Urinary bladder (tissue), 4 donors: ENCODE measurements at places on chromosomes 13 and 19. TPM values are rescaled to one million over a fixed set of nuclear protein-coding genes. Genes with fewer than 3 reads are reported as not detected.

GRCh38 chr19:45153339-45154063 lies 7.3 kb downstream of the NKPD1 start:
- no peak for DNase-seq

DNA sequence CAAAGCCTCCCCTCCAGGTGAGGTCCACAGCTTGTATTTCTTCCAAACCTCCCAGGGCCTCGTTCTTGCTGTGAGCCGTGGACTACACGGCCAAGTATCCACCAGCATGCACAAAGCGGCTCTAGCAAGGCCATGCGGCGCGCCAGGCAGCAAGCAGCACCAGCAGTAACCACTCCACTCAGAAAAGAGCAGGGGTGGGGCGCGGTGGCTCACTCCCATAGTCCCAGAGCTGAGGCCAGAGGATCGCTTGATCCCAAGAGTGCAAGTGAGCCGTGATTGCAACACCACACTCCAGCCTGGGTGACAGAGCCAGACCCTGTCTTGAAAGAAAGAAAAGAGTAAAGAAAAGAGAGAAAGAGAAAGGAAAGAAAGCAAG lies 4.7 kb downstream of the CCDC8 start:
- DNase-seq: no peak

- no peak for DNase-seq
Observed at GRCh38 chr13:113083402-113084061, 22.1 kb upstream of the F7 start.

- DNase-seq: no peak
Observed at GRCh38 chr19:19540715-19541515, 2.9 kb downstream of the CILP2 start.

DNA sequence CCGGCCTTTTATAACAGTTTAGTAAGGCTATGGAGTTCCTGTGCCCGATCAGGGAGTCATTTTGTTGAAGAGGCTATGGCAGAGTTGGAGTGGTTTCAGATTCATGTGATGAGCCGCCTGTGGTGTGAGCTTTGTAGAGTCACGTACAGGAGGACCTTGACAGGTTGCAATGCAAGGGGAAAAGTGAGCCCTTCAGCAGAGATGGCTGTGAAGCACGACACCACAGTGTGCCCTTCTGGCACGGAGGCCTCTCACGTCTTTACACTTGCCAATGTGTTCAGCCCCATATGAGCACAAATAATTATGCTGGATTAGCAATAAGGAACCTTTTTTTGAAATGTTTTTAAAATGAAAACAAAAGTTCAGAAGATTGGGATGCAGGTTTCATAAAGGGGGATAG lies 499.8 kb downstream of the LIG4 start:
- no peak for DNase-seq

GRCh38 chr19:17266975-17267788 lies at the start of gene BABAM1:
Gene BABAM1, plus strand, starts transcription at chr19:17267443. Its CDS starts 1,364 bp downstream, at chr19:17268807.
- DNase-seq: peak; percentile 99

DNA sequence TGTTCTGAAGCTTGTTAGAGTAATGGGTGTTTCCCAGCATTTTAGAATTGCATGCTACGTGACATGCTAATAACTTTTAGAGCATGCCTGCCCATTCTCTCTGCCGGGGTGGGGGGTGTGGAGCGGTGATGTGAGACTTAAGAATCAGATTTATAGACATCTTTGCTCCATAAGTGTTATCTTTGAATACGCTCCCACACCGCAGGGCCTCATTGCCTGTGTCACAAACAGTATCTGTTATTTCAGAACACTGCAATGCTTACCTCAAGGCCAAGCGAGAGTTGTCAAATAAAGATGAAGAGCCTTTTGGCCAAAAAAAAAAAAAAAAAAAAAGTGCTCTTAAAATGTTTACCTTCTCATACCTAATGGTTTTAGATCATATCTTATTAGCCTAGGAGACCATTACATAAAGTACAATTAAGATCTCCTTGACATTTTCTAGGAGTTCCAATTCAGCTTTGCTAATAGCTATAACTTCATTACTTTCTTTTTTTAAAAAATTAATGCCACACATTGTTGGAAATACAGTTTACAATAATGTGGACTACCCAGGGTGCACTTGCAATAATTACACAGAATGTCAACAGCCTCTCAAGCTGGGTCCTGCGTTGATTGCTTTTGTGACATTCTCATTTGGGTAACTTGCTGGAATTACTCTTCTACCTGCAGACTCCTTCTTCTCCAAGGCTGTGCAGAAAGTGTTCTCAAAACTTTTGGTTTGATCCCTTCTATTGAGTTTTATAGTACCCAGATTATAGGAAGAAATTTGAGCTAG lies 525.3 kb downstream of the KLF12 start:
- DNase-seq: no peak

DNA sequence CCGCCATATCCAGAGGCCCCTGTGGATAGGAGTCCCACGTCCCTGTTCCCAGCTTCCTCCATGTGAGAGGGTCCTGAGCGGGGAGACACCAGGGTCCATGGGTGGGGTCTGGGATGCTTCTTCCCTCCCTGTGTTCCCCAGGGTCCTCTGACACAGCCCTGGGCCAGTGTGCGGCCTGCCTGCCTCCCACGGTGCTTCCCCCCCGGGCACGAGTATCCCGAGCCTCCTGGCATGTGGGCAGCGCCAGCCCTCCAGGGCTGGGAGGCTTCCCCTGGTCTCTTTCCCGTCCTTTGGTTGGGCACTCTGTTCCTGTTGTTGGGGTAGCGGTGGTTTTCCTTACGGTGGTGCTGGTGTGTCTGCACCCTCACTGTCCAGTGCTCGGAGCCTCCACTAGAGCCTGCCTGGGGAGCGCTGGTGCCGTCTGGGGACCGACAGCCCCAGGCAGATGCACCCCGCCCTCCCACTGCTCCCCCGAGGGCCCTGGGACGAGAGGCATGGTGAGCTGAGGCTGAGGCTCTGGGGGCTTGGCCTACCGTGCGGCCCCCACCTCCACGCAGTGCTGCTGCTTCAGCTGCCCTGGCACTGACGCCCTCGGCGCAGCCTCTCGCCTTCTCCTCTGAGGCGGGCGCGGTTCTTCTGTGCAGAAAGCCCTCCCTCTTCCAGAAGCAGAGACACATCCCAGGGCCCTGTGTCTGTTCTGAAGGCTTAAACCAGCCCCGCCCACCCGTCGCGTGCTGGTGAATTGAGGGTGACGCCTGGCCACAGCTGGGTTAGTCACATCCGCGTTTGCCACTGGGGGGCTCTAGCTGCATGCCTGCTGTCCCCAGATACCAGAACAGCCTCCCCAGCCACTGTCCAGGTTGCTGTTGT lies 27.9 kb downstream of the PLEKHJ1 start:
- no peak for DNase-seq

DNA sequence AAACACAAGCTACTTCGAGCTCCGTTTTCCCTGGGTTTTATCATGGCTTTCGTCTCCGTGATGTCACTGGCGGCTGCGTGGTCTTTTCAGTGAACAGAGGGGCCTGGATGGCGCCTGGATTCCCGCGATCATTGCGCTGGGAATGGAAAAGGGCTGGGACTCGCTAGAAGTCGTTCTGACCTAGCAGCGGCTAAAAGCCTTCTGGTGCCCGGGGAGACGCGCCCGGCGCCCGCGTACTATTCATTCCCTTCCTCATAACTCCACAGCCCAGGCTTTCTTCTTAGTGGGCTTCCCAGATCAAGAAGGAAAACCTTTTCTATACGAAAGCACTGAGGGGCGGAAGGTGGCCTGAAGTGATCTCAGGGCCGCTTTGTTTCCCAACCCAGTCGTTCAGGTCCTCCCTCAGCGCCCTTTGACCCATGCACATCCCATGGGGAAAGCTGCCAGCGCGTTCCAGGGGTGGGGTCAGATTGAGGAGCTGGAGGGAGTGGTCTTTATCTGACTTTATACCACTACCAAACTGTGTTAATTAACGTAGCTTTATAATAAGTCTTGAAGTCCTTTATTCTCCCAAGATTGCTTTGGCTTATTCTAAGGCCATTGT lies 96.6 kb downstream of the ELF1 start:
- DNase-seq: no peak

- no peak for DNase-seq
Observed at GRCh38 chr13:78437781-78438180, 165.6 kb downstream of the POU4F1 start.

The ATP4A gene
- not detected for total RNA-seq

The TBXA2R gene
- 1.4 TPM for total RNA-seq

- no peak for DNase-seq
Observed at GRCh38 chr19:46385636-46386035, 27.7 kb downstream of the CCDC8 start.

- DNase-seq: no peak
Observed at GRCh38 chr19:3782903-3783302, 3.3 kb downstream of the MATK start.

- DNase-seq: no peak
Observed at GRCh38 chr19:4359627-4360000, 16.3 kb downstream of the MPND start.

- DNase-seq: no peak
Observed at GRCh38 chr13:42544246-42544926, 29.6 kb upstream of the TNFSF11 start.

The GRK1 gene
- total RNA-seq: 0.05 TPM

The CALR3 gene
- total RNA-seq: not detected

DNA sequence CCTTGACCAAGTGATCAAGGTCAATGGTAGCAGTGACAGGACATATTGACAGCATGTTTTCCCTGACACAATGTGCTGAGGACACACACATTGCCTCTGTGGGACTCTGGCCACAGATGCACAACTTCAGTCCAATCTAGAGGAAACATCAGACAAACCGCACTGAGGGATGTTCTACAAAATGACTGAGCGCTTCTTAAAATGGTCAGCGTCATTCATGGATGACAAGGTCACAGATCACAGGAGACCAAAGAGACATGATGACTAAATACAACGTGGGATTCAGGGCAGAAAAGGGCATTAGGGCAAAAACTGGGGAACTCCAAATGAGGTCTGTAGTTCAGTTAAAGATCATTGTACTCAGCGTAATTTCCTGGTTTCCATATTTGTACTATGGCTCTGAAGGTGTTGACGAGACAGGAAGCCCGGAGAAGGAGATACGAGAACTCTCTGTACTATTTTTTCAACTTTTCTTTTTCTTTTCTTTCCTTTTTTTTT lies 20.6 kb downstream of the PBX4 start:
- DNase-seq: no peak

The IGSF23 gene
- not detected for total RNA-seq

The KIR2DL3 gene
- total RNA-seq: not detected

DNA sequence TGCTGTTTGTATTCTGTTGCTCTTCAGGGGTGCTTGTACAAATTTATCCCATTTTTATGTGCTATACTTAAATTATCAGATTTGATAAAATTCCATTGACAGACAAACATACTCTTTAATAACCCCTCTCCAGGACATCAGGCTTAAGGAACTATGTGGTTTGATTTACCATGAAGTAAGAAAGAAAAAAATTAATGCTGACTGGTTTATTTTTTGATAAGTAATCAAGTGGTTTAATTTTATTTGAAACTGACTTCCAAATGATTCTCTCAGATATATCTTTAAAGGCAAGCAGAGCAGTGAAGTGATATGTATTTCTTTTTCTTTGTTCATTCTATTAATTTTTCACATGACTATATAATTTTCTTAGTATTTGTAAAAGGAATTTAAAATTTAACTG lies 1168.1 kb downstream of the OLFM4 start:
- no peak for DNase-seq

The PLEKHF1 gene
- total RNA-seq: 13.4 TPM

- DNase-seq: no peak
Observed at GRCh38 chr13:100125946-100126345, 37.1 kb downstream of the PCCA start.

The ZNF555 gene
- total RNA-seq: 14.8 TPM

DNA sequence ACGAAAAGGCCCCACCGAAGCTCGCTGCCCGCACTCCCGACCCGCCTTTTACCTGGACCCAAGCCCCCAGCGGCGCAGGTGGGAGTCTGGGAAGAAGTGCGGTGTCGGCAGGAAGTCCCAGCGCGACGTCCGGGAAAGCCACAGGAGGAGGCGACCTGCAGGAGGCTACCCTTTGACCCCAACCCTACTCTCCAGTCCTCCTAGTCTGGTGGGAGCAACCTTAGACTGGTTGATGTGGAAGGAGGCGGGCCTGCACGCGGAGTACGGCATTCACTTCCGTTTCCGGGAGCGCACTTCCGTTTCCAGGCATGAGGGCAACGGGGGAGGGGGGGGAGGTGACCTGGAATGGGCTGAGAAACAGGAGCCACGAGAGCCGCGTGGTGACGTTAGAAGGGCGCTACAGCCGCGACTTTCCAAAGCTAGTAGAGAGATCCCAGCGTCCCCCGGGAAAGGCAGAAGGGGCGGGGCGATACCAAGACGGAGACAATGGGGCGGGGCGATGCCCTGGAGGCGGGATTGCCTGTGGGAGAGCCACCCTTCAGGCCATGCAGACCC lies 28.5 kb downstream of the ZNF266 start:
- DNase-seq: peak; percentile 63

DNA sequence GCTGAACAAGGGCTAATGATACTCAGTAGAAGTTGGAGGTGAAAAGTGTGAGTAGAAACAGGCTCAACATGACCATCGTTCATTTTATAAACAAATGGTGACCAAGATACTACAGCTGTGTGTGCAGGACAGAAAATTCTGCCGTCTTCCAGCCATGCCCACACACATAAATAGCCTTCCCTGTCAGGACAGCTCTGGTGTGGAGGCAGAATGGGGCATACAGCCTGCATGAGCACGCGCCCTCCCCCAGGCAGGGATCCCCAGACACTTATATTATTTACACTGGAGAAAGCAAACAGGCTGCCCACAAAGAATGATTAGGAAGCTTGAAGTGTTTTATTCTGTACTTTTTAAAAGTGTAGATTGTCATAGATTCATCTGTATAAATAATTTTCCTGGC lies 20.4 kb downstream of the GJA3 start:
- DNase-seq: no peak

- DNase-seq: no peak
Observed at GRCh38 chr13:73341748-73342147, 282.9 kb downstream of the KLF5 start.

- DNase-seq: no peak
Observed at GRCh38 chr13:49214917-49215376, 5.2 kb upstream of the MLNR start.

DNA sequence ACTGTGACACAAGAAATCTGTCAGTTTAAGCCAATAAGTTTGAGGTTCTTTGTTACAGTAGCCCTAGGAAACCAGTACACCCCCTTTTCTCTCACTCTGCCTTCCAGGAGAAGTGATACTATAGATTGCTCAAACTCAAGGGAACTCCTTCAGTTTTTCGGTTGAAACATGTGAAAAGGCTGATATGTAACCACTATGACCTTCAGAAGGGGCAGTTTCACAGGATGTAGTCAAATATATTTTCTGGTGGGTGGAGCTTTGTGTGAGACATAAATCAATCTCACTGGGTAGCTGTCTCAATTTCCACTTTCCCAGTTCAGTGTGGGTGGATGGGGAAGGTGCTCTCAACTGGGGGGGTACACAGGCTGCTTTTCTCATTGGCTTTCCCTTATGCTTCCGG lies 41.7 kb downstream of the HTR2A start:
- DNase-seq: no peak

- DNase-seq: no peak
Observed at GRCh38 chr13:26910754-26911465, 150.3 kb upstream of the GPR12 start.
